Muscle of back (tissue), 13 donors: ENCODE measurements at places on chromosomes 6 and 20.

DNA sequence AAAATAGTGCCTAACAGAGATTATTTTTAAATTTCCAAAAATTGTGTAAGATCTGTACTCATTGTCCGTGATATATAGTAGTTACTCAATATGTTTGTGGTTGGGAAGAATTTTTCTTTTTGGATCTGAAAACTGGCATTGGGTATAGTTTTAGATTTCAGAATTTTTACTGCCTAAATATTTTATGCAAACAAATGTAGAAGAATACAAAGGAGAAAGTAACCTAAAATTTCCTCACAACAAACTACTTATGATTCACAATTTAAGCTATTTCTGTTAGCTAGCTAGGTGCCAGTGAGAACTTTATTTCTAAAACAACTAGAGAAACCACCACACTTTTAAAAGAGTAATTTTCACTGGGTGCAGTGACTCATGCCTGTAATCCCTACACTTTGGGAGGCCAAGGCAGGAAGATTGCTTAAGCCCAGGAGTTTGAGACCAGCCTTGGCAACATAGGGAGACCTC is 38.8 kb downstream of the SESN1 start:
- DNase-seq: no peak

GRCh38 chr20:31691646-31692275 is 30.9 kb downstream of the BCL2L1 start:
- no peak for DNase-seq

- DNase-seq: no peak
These were observed 10.7 kb downstream of the NEDD9 start for GRCh38 chr6:11221623-11222384.

DNA sequence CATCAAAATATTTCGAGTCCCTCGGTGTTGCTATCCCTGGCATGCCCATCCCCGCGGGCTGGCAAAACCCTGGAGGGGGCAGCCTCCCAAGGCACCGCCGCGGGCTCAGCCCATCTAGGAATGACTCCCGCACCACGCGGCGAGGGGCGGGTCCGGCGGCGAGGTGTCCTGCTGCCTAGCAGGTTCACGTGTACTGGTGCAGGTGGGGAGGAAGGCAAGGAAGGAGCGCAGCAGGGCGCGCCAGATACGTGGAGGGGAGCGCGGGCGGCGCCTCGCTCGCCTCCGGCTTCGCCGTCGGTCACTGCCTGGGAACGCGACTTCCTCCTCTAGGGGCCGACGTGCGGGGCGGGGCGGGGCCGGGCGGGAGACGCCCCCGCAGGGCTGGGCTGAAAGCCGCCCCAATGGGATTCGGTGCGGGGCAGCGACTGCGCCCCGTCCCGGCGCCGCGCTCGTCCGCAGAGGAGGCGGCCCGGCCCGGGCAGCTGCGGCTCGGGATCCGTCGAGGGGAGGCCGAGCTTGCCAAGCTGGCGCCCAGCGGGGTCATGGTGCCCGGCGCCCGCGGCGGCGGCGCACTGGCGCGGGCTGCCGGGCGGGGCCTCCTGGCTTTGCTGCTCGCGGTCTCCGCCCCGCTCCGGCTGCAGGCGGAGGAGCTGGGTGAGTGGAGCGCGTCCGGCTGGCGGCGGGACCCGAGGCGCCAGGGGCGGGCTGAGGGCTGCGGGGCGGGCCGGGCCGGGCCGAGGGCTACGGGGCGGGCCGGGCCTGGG is at the start of gene DCBLD1:
Gene DCBLD1 (plus strand): TSS at position 435 of the 764 bp plus-strand sequence. CDS start 108 bp downstream, at position 543.
- no peak for DNase-seq

DNA sequence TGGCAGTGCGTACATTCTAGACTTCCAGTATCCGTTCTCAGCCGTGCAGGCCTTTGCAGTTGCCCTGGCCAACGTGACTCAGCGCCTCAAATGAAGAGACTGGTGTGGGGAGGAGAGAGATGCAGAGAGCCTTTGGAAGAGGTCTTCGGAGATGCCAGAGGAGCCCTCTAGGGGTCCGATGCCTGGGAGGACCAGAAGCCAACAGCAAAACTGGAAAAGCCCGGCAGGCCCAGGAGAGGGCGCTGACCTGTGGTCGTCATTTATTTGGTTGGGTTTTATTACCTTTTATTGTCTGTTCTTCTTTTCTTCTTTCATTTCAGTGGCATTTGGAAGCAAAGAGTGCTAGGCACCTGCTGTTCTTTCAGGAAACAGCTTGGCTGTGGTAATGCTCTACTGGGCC is 53.3 kb upstream of the TMEM181 start:
- no peak for DNase-seq

DNA sequence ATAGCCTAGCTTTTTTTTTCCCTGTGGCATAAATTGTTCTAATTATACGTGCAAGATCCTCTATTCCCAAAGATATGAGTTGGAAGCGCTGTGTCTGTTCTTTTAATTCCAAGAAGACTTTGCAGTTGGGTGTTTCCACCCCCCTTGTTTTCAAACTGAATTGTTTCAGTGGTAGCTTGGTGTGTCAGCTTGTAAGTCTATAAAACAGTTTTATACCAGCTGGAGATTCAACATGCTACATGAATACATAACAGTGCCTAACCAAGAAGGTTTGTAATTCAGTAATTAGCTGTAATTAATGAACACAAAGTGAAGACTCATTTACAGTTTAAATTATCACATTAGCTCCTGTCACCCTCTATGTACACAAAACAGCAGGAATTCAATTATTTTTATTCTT is 154.0 kb downstream of the ZNF217 start:
- no peak for DNase-seq

DNA sequence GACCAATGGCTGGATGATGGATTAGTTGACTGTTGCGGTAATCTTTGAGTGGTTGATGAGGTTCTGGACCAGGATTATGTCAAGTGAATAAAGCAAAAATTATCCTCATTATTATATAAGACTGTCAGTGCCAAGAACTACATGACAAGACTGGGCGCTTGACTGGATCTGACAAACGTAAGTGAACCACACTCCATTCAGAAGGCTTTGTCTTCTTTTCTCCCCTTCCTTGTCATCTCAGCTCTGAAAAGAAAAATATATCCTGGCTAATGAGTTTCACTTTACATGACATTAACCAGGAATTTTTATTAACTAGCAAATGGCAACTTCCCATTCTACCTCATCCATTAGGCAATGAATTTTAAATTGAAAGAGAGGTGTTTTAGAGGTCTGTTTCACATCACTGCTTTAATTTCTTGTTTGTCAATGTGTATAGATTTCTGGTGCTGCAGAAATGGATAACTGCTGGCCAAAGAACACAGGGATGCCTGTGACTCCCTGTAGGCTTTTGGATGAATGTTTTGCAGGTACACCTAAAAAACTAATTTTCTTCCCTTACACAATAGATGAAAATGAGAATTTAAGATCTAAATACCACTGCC is 150.1 kb downstream of the ELOVL4 start:
- DNase-seq: no peak

DNA sequence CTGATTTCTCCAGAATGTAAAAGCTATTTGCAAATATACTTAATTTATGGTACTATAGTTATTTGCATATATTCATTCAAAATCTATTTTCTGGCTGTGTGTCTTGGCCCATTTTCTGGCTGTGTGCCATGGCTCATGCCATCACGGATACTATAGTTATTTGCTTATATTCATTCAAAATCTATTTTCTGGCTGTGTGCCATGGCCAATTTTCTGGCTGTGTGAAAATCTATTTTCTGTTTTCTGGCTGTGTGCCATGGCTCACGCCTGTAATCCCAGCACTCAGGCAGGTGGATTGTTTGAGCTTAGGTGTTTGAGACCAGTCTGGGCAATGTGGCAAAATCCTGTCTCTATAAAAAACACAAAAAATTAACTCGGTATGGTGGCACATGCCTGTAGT is 28.9 kb upstream of the RIPK1 start:
- DNase-seq: no peak
